Tracheal epithelial cell (primary cell): ENCODE measurements at places on chromosomes 5 and 9. TPM values are rescaled to one million over a fixed set of nuclear protein-coding genes. Genes with fewer than 3 reads are reported as not detected.

IFNA13 gene
- total RNA-seq: not detected in 2 replicates

TIMD4 gene
- total RNA-seq: 0.72 TPM in 1 of 2 replicates, not detected in the other

CDH9 gene
- total RNA-seq: not detected in 2 replicates

LHX6 gene
- under 0.01 TPM in 1 of 2 replicates, not detected in the other for total RNA-seq

TLR4 gene
- 0.48 and 0.64 TPM in 2 replicates for total RNA-seq

ROR2 gene
- 0.24 TPM in 1 of 2 replicates, not detected in the other for total RNA-seq

GSN gene
- total RNA-seq: 529 and 658 TPM in 2 replicates

CEL gene
- 0.48 and 0.64 TPM in 2 replicates for total RNA-seq

GPRIN1 gene
- 1.9 and 9.6 TPM in 2 replicates for total RNA-seq

ALDH1A1 gene
- total RNA-seq: 3.4 and 6.2 TPM in 2 replicates

CBY3 gene
- not detected in 2 replicates for total RNA-seq

WASHC1 gene
- total RNA-seq: 6.0 and 9.8 TPM in 2 replicates

COL15A1 gene
- total RNA-seq: under 0.01 TPM in 1 of 2 replicates, not detected in the other

SV2C gene
- total RNA-seq: not detected in 2 replicates

LRRC19 gene
- total RNA-seq: not detected in 2 replicates

FAM153A gene
- 0.72 and 1.3 TPM in 2 replicates for total RNA-seq

IFNK gene
- not detected in 2 replicates for total RNA-seq

GABRA6 gene
- not detected in 2 replicates for total RNA-seq

SCAMP1 gene
- 91.0 and 93.0 TPM in 2 replicates for total RNA-seq

CSF1R gene
- under 0.01 TPM in 1 of 2 replicates, not detected in the other for total RNA-seq

MLANA gene
- total RNA-seq: not detected in 2 replicates

SMIM32 gene
- not detected in 2 replicates for total RNA-seq

GRXCR2 gene
- not detected in 2 replicates for total RNA-seq

ANKRA2 gene
- 8.2 and 35.0 TPM in 2 replicates for total RNA-seq

SGCD gene
- total RNA-seq: 0.43 and 0.96 TPM in 2 replicates

PKD2L2 gene
- total RNA-seq: under 0.01 TPM in 1 of 2 replicates, not detected in the other

CDO1 gene
- total RNA-seq: 0.24 TPM in 1 of 2 replicates, not detected in the other

QRFP gene
- not detected in 2 replicates for total RNA-seq

CDH12 gene
- not detected in 2 replicates for total RNA-seq

C5orf58 gene
- total RNA-seq: not detected in 2 replicates
